ENCODE measurements at places on chromosomes 7 and 10.

GRCh38 chr10:47241256-47241655 is 58.7 kb upstream of the GDF10 start:
- no peak for DNase-seq

DNA sequence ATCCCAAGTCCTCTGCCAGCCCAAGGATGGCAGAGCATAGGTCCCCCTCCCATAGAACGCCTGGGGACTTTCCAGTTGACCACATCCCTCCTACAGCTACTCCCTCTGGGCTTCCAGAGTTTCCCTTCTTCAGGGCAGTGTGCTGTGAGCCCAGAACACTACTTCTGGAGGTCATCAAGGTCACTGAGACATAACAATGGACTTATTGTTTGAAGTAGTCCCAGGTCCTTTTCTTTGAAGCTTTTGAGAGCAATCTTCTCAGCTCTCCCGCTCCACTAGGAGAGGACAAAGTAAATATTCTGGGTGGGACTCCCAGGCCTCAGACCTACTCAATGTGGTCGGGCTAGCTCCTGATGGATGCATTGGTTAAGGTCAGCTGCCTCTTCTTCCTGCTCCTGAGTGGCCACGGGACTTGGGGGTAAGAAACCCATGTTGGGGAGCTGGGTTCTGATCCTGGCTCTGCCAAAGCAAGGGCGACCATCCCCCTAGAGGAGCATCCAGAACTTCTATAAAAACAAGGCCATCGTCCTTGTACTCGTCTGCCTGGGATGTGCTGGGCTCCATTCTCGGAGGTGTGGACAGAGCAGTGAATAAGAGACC is 83.5 kb upstream of the DDC start:
- no peak for DNase-seq

DNA sequence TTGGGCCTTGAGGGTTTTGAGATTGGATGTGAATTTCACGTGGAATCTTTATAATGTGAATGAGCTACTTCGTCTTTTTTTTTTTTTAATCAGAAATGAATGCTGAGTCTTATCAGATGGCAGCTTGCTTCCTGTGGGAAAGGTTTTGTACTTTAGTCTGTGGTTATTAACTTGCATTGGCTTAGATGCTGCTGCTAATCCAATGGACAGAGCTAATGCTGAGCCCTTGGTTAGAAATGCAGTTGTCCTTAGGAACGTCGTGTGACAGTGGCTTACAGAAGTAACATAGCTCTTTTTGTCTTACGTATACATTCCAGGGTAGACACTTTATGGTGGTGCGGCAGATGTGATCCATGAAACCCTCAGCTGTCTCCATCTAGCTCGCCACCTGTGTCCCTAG is 32.8 kb downstream of the ADCY1 start:
- no peak for DNase-seq

DNA sequence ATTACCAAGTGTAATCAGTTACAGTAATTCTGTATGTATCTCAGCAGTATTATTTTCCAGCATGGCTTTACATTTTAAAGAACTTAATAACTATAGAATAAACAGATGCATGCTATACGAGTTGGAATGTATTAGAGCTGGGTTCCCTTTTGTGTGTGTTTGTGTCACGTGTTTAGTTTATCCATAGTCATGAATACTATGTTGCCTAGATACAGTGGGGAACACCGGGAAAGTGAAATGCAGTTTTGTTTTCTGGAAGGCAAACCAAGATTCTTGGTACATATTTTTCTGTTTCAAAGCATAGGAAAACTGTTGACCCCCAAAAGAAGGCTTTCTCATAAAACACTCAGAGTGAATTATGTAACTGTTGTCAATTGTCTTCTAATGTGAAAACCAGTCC is 119.0 kb downstream of the FANK1 start:
- no peak for DNase-seq

DNA sequence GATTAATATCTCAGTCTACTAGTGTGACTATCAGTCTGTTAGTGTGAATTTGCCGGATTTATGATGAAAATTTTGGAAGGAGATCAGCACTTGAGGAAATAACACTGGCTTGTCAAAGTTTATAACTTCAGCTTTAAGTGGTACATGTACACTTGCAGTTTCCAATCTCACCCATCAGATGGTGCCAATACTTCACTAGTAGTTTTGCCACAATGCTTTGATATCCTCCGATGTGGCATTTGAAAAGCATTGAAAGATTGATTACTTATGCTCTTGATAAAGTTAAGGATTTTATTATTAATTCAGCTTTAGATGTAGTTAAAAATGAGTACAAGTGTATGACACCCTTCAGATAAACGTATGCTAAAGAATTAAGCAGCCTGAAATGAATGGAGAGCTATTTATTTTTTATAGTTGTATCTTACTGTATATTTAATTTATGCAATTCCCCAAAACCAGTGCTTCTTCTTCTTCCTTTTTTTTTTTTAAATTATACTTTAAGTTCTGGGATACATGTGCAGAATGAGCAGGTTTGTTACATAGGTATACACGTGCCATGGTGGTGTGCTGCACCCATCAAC is 98.2 kb downstream of the ANLN start:
- DNase-seq, result peak; percentile 28

GRCh38 chr7:5507013-5507412 is 83.4 kb upstream of the TNRC18 start:
- DNase-seq, result no peak

DNA sequence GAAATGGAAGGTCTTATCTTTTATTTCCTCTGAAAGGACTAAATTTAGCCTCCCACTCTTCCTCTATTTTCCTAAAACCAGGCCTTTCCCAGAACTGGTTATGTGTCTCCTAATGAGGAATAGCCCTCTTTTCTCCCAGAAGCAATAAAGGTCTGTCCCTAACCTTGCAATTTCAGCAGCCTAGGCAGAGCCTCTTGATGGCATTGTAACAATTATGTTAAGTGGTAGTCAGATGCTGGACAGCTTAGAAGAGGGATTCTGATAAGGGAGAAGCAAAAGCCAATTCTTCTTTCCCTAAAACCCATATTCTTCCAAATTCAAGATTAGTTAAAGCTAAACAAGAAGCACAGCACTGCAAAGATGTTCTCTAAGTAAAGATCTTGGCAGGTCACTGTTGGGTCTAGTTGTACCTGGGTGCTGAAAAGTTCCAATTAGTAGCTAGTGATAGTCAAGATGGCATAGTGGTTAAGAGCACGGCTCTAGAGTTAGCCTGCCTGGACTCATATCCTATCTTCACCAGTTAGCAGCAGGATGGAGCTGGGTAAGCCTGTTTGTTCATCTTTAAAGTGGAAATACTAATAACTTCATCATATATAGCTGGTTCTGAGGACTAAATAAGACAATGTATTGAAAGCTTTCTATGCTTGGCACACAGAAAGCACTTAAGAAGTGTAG is 14.3 kb upstream of the KCNIP2 start:
- no peak for DNase-seq

DNA sequence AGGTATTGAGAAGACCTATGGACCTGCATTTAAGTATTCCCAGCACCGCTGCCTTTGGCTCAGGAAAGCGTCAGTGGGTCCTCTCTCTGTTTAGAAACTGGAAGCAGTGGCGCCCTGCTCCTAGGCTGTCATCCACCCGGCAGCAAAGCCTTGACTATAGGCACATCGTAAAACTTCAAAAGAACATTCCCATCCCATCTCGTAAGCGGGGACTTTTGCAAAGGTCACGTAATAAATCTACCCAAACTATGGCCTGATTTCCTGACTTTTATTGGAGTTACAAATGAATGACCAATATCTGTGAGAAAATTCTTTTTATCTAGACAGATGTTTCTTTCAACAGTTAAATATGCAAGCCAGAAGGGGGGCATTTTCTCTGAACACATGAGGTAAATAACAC is 115.8 kb upstream of the TCERG1L start:
- DNase-seq, result no peak

All from NCI-H2107 (cell line).